ENCODE measurements at places on chromosomes 11 and 22.

GRCh38 chr11:79258576-79258975, 182.3 kb downstream of the TENM4 start:
- no peak for DNase-seq

- DNase-seq, result no peak
Observed at GRCh38 chr11:42179216-42179615, 719.8 kb upstream of the LRRC4C start.

DNA sequence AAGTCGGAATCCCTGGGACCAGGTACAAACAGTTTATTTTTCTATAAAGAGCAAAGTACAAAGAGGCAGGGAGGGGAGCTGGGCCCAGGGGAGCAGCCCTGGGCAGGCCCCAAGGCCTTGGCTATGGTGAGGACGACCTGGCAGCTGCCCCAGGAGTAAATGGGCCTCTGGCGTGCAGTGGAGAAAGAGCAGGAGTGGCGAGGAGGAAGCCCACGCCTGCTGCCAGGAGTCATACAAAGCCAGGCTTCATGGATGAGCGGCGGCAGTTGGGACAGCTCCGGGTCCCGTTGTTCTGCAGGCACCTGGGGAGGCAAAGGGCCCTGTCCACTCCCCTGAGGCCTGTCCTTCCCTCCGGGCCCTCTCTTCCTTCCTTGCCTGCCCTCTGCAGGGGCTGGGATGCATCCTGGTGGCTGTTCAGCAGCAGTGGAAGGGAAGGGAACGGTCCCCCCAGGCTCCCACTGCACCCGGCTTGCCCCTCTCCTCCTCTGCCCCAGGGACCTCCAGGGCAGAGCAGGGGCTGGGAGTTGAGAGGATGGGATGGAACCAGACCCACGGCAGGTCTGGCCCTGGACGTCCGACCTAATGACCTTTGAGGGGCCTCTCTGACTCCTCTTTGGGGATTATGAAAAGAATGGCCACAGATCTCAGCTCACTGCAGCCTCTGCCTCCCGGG, 11.1 kb downstream of the RAPSN start:
- DNase-seq, result no peak

DNA sequence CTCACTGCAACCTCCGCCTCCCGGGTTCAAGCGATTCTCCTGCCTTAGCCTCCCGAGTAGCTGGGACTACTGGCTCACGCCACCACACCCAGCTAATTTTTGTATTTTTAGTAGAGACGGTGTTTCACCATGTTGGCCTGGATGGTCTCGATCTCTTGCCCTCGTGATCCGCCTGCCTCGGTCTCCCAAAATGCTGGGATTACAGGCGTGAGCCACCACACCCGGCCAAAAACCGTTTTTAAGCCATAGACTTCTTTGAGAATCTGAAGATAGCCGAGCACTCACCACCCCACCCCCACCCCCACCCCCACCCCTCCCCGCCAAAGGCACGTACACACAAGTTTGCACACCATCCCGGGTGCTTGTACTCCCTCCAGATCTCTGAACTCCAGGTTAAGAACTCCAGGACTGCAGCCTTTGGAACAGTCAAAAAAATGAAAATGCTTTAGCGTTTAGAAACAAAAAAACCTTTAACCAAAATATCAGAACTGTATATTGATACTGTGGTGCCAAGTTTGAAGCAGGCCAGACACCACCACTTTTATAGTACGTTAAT, 1.5 kb downstream of the CRKL start:
- DNase-seq, result no peak

DNA sequence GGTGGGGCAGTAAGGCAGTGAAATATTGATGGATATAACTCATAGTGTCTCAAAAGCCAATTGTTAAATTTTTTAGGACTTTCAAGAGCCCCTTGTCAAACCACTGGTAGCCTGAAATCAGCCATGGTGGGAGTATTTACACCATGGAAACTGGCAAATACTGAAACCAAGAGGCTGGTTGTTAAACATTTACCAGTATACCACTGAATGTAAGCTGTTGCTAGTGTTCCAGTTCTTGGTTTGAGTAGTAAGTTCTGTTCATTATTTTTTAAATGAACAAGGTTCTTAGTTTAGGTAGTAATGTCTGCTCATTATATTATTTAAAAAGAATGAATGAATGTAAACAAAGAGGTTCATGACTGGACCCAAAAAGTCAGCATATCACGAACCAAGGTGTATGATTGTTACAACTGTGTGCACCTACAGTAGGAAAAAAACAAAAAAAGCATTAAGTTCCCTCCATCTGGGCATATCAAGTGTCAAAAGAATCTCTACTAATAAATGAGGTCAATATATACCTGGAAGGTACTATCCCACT, 4.5 kb upstream of the EIF3F start:
- no peak for DNase-seq

DNA sequence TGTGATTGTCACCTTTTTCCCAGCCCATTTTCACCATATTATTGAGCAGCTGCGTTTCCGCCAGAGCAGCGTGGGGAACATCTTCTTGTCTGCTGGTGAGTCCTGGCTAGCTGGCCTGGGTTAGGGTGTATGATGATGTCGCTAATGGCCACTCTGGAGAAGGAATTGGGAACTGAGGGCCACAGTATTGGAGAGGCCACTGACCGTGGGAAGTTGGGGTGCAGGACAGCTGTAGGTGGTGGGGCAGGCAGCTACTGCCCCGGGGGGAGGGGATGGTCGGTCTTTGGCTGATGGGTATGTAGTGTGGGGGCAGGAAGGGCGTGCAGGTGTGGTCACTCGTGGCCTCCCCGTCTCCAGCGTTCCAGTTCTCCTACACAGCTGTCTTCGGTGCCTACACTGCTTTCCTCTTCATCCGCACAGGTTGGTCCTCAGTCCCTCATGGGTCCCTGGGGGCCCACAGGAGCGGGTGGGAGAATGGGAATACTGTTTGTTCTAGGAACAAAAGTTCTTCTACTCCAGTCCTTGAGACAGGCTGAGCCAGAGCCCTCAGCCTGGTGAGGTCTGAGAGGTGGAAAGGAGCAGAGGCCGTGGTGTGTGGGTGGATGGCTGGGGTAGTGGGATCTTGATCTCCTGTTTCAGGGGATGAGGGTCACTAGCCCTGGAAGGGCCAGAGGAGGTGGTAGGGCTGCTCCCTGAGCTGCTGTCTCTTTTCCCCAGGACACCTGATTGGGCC, 2.1 kb downstream of the RCE1 start:
- no peak for DNase-seq

GRCh38 chr11:87967459-87967858, 207.8 kb downstream of the RAB38 start:
- no peak for DNase-seq

- no peak for DNase-seq
Observed at GRCh38 chr11:129368889-129369672, 6.6 kb upstream of the BARX2 start.

- DNase-seq, result no peak
Observed at GRCh38 chr11:71298016-71298550, 45.7 kb upstream of the SHANK2 start.

DNA sequence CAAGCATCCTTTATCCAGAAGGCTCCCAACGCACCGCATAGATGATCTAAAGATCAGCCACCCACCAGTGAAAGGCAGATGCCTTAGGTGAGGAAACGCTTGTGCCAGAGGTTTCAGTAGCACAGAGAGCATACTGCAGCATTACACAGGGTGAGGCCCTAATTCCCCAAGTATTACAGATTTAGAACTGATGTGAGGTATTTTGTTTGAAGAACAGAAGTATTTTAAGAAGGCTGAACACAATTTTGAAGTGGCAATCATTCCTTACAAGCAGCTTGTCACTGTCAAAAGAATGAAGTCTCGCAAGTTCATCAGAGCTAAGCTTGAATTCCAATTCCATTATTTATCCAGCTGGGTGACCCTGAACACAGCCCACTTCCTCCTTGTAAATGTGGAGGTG, 70.0 kb upstream of the FAT3 start:
- no peak for DNase-seq

DNA sequence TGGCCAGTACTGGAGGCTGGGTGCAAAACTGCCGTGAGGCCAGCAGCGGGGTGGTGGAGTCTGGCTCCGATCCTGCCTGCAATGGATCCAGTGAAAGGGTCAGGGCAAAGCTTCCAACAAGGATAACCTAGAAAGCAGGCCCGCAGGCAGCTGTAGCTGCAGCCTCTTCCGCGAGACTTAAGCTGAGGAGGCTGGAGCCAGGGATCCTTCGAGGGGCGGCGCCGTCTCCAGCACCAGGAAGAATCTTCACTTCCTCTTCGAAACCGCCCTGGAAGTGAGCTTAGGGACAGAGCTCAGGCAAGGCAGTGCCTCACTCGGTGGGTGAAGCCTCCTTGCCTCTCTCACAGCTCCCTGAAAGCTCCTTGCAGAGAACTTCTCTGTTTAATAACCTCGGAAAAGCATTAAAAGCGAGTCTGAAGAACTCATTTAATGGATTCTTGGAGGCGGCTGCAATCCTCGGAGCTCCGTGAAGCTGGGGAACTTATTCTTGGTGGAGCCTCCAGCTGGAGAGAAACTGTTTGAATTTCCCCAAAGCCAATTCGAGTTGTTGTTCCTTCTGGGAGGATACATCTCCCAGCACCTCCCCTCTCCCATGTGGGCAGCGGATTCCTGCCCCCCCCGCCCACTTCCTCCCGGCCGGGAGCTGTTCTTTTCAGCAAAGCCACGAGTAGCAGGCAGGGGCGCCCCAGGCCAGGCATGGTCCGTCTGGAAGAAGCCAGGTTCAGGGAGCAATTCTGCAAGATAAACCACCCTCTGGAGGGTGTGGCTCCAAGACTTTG, 169.9 kb downstream of the CTTN start:
- no peak for DNase-seq

- no peak for DNase-seq
Observed at GRCh38 chr22:48300877-48301276, 1526.8 kb downstream of the BRD1 start.

DNA sequence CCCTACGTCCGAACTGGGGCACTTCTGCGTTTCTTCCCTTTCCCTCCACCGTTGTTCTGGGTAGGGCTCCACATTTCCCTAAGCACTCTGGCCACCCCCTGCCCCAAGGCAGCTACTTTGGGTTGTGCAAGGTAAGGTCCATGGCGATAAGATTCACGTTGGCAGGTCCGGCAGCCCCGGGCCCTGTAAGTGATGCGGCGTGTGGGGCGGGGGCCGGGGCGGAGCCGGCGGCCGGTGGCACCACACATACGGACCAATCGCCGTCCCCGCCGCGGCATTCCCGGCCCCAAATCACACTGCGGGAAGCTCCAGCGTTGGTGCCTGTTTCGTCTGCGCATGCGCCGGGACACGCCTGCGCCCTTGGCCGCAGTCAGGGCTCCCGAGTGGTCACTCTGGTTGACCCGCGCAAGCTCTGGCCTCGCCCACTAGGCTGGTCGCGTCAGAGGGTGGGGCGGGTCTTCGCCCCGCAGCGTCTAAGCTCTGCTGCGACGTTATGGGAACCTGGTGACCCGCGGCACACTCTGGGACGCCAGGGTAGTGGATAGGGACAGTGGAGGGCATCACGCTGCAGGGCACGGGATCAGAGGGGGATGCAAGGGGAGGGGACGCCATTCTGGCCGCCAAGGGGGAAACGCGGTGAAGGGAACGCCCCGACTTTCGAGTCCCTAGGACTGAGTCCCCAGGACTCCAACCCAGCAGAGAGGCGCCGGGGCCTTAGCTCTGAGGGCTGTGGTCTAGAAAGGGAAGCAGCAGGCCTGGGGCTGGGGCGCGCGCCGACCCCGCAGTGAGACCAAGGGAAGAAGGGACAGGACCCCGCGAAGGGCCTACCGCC, 1.6 kb downstream of the FADS1 start:
- peak; percentile 73 for DNase-seq

- no peak for DNase-seq
Observed at GRCh38 chr22:26632422-26633155, 10.8 kb downstream of the CRYBA4 start.

- DNase-seq, result no peak
Observed at GRCh38 chr11:66080055-66080817, 10.2 kb downstream of the PACS1 start.

DNA sequence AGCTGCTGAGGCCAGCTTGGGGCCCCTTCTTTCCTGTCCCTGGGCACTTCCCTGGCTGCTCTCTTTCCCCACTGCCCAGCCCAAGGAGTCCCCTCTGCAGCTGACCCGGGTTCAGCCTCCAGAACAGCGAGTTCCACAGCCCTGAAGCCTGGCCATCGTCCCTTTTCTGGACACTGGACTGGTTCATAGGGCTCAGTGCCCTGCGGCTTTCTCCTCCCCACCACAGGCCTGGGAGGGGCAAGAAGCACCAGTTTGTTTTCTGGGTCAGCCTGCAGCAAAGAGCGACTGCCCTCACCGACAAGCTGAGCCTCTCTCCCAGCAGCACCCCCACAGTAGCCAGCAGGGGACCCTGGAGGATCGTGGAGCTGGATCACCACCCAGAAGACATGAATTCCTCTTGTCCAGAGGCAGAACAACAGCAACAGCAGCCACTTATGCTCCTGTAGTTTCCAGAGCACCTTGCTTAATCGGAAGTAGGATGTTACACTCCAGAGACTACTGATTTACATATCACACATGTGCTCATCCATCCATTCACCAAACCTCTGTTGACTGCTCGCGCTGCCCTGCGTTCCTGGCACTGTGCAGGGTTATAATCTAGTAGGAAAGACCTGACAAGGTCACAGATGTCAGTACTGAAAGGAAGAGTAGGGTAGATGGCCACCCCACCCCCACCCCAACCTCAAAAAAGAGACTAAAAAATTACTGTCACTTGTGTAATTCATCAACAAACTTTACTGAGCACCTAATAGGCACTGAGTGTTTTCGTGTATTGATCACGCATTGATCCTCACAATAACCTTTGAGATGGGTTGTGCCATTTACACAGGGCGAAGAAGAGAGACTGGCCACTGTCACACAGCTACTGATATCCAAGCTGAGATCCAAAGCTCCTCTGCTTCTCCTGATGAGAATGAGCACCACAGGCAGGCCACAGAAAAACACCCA, 13.0 kb upstream of the CXCR5 start:
- no peak for DNase-seq

DNA sequence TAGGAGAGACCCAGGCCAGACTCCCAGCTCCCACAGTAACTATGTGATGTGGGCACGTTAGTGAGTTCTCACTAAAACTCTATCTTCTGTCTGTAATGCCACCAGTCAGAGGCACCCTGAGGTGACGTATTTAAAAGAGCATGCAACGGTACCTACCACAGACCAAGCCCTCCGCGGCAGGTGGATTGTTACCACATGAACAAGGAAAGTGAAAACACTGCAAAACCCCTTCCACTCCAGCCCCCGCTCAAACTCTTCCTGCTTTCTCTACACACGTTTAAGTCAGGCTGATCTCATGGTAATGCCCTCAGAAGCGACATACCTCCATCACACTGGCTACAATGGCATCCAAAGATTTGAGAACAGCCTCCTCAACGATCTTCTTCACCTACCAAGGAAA, 36.7 kb downstream of the SERPIND1 start:
- peak; percentile 53 for DNase-seq

DNA sequence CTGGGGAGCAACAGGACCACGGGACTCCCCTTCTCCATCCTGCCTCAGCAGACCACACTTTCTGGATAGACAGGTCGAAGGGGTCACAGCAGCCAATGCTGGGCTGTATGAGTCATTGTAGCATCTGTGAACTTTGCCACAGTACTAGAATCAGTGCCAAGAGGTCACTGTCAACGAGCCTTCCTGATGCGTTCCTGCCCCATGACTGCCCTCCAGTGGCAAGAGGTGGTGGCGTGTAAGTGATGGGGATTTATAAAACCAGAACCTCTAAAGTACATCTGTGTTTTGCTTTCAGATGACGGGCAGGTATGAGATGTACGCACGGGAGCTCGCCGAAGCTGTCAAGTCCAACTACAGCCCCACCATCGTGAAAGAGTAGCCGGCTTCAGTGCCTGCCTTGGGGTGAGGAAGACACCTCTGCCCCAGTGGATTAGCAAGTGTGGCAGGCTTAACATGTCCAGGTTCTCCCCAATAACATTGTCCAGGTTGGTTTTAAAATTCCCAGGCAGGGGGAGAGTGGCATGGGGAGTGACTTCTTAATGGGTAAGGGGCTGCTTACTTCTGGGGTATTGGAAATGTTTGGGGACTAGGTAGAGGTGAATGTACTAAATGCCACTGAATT, 29.4 kb downstream of the GUCD1 start:
- DNase-seq, result peak; percentile 83

Data from activated naive CD8-positive, alpha-beta T cell treated with anti-CD3 and anti-CD28 coated beads, Interleukin-2, amount 10 ng/mL, durations not matched to agents 7 days and 5 days (primary cell).